ENCODE measurements at places on chromosomes 5 and 9.

DNA sequence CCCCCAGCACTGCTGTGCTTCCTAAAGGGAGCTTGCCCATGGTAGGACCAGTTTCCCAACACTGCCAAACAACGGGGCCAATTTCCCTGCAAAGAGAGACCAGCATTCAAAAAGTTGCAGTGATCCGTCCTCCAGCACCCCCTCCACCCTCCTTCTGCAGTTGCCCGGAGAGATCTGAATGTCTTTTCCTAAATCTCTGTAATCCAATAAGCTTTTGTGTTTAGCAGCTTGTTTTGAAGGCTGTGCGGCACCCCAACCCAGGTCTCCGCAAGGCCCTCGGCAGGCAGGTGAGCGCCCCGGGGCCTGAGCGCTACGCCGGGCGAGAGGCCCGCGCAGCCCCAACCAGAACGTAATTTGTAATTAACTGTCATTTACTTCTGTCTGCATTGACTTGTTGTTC, 366.9 kb upstream of the IRX2 start:
- ATAC-seq: no peak

DNA sequence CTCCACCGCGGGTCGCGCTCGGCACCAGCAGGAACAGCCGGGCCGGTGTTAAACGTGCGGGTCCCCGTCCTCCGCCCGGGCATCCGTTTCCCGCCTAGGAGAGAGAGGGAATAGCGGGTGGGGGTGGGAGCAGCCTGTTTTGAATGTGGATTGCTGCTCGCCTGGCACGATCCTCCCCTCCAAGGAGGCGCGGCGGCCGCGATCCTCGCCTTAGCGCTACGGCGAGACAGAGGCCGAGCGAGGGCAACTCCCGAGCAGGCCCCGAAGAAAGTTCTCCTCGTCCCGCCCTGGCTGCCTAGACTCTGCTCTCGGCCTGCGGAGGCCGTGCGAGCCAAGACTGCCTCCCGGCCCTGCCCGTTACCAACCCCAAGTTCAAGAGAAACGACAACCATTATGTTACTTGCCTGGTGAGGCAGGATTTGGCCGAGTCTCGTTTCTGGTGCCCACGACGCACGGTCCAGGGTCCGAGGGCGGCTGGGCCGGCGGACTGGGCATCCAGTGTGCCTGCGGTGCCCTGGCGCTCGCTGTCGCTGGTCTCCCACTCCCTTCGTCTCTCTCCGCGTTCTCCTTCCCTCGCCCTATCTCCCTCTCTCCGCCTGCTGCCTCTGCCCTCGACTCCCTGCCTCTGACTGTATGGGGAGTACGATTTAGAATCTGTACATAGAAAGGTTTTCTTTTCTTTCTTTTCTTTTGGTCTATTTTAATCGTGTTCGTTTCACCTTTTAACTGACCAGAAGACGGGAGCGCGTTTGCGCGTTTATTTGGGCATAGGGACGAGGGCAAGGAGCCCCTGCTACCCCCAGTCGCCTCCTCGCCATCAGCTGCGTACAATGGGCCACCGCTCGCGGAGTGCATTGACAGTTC, 724 bp downstream of the NR2F1-AS1 start:
- peak; percentile 27 for ATAC-seq

- no peak for ATAC-seq
Observed at GRCh38 chr9:27371382-27371781, 74.4 kb upstream of the EQTN start.

DNA sequence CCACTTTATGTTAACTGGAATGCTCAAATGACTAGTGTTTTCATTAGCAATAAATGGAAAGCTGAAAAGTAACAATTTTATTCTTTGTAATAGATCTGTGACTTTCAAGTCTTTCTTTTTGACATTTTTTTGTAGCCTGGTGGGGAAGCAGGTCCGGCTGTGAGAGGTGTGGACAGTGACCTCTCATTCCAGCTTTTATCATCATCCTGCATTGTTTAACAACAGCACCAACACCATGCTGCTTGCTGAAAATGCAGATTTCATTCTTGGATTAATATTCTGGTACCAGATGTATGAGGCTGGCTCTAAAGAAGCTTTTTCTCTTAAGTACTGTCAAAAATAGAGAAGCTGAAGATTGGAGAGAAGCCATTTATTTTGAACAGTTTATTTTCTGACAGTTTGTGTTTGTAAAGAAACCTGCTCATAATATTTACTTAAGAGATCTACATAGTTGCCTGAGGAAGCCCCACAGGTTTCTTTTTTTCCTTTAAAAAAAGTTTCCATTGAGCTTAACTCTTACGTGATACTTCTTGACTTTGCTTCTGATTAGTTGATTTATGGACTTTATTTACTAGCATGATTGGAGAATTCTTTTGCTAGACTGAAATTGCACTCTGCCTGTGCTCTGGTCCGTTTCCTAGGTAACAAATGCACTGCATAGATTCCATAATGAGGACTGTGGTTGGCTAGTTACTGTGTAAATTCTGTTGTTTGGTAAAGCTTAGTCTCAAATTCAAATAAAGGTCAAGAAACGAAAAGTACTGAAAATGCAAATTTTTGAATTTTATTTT, 3.4 kb downstream of the KIAA1958 start:
- ATAC-seq: no peak

DNA sequence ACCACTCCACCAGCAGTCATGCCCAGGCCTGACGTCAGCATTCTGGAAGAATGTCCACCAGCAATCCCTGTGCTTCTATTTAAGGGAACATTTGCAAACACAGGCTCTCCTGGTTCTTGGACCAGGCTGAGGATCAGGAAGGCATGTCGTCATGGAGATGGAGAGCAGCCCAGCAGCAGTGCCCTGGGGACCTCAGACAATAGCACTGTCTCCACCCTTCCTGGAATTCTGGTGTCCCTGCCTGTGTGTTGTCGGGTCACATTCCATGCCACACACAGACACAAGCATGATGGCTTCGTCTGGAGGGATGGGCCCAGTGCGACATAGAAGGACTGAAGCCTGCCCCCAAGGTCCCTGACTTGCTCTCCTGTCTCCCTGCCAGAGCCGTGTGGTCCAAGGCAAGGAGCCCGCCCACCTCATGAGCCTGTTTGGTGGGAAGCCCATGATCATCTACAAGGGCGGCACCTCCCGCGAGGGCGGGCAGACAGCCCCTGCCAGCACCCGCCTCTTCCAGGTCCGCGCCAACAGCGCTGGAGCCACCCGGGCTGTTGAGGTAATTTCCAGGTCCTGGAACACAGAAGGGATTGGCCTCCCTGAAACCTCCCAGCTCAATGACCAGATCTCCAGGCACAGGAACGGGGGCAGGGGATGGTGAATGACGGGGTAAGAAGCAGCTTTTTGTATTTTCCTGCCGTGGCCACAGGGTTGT, 43.8 kb downstream of the STOM start:
- no peak for ATAC-seq

DNA sequence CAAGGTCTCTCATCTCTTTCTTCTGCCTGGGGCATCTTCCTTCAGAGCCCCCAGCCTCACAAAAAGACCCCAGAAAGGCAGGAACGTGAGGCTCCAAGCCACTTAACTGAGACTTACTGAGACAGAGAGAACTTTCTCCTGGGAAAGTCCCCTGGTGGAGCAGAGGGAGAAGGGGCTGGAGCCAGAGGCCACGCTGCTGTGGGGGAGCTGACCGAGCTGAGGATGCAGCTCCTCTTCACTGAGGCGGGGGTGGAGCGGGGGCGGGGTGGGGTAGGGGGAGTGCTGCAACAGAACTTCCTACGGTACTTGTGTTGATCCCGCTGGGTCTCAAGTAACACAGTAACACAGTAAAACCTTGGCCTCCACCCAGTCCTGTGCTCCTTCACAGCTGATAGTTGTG, 204.0 kb downstream of the FSTL4 start:
- ATAC-seq: no peak

Data from activated T-helper 17 cell treated with anti-CD3 and anti-CD28 coated beads, Interleukin-2, amount 50 U/mL, for 72 hours (primary cell).